KG1 (cell line): ENCODE measurements at places on chromosomes 11 and 22.

DNA sequence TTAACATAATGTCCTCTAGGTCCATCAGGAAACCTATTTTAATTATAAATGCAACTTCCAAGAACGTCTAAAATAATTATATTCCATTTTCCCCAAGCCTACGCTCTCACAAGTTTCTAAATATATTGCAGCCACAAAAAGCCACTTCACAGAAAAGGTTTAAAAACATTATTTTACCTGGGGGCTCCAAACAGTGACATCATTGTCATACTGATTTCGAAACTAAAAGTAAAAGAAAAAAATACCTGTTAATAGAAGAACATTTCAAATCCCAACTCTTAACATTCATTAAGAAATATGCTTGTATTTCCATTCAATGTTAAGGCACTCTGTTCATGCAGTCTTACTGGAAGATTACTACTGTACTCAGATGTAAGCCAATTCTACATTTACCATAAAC lies 1.4 kb downstream of the PSMA1 start:
- no peak for DNase-seq

- peak; percentile 21 for DNase-seq
Observed at GRCh38 chr22:40178417-40179409, 988 bp downstream of the TNRC6B start.

- no peak for DNase-seq
Observed at GRCh38 chr11:114892381-114893197, 214.3 kb downstream of the NXPE2 start.

GRCh38 chr11:22479971-22480720 lies 142.0 kb downstream of the SLC17A6 start:
- no peak for DNase-seq

DNA sequence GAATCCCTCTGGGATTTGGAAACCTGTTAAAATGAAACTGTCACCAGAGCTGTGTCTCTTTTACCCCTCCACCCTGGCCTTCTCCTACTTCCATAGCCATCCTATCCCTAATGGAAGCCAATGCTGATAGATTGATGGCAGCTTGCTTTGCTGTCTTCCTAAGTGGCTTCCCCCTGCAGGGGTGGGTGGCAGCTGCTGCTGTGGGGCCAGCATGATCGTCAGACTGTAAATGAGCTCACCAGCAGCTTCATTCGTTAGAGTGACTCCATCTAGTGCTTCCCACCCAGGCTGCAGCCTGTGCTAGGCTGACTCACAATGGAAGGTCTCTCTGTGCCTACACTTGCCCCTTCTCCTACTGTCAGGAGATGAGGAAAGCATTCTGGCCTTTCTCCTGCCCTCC lies 311.0 kb downstream of the BUD13 start:
- DNase-seq: no peak

DNA sequence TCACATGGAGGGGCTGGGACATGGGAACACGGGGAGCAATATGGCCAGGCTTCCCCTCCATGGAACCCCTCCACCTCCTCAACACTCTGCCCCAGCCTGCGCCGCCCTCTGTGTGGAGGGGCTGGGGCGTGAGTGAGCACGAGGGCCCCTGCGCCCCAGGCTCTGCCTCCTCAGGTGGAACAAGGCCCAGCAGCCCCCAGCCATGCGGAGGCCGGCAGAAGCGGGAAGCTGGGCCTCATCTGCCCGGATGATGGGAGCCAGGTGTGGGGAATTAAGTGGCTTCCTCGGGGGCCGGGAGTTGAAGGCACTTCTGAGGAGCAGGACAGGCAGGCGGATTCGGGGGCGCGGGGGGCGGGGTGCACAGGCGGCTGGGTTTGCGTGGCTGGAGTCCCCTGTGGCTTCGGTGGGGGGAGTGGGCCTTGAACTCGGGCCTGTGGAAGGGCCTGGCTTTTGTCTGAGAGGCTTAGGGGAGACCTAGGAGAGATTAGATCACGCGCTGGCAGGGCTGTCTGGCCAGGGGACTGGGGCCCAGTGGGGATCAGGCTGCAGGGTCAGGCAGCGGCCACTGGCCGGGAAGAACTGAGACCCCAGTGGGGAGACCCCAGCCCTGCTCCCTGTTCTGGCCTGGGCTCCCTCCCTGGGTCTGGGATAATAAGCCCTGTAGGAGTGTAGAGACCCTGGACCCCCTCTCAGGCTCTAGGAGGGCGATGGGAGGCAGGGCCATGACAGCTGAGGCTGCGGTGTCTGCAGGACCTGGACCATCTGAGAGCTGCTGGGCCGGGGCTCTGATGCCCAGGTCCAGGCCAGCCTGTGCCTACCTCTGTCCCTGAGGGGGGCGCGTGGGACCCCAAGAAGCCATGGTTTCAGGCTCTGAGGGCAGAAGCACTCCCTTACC lies 13.3 kb downstream of the PRR33 start:
- DNase-seq: no peak

- DNase-seq: no peak
Observed at GRCh38 chr22:30903876-30904460, 64.6 kb downstream of the MORC2 start.

- DNase-seq: no peak
Observed at GRCh38 chr22:29954203-29954855, 71.4 kb downstream of the MTMR3 start.

GRCh38 chr22:42379966-42380537 lies 52.2 kb downstream of the NFAM1 start:
- no peak for DNase-seq

- no peak for DNase-seq
Observed at GRCh38 chr11:57313788-57314135, 11.0 kb downstream of the TNKS1BP1 start.

DNA sequence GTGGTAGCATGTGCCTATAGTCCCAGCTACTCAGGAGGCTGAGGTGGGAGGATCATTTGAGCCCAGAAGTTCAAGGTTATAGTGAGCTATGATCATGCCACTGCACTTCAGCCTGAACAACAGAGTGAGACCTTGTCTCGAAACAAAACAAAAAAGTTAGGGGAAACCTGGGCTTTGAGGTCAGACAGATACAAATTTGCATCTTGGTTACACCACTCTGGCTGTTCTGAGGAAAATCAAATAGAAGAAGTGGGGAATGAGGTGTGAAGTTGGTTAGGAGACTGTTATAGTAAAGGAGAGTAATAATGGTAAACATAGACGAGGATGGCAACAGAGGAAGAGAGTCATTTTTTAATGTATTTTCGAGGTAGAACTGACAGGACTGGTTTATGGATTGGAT lies 62.6 kb downstream of the PPME1 start:
- DNase-seq: no peak

- no peak for DNase-seq
Observed at GRCh38 chr11:64516226-64516625, 74.8 kb upstream of the SLC22A12 start.

DNA sequence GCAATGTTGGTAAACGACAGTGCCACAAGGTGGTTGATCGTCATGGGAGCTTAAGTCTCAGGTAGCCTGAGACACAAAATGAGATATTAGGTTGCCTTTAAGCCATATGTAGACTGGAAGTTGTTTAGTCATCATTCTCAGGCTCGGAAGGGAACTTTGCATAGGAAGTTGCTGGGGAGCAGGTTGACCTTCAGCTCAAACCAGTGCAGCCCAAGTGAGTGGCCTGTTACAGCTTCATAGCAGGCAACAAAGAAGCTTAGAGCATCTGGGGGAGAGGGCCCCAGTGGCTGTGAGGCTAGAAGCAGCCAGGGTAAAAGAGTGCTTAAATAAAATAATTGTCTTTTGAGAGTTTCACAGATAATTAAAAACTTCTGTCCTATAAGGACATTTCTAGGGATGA lies 404.0 kb downstream of the GUCY1A2 start:
- no peak for DNase-seq

GRCh38 chr11:21640491-21640890 lies 552.4 kb upstream of the ANO5 start:
- no peak for DNase-seq

DNA sequence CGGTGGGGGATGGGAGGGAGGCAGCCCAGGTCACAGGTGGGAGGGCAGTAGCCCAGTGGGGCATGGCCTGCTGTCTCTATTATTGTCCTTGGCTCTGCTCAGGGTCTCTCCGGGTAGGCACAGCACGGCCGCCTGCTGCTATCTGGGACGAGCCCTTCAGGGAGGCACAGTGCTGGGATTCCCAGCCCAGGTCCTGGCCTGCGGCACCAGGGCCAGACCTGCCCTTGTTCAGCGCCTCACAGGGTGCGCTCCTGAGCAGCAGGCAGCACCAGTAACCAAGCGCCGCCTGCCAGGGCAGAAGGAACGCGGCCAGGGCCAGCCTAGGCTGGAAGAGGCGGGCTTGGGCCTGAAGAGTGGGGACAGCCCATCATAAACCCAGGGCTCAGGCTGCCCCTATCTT lies 151.0 kb downstream of the MPPED1 start:
- no peak for DNase-seq

- DNase-seq: no peak
Observed at GRCh38 chr22:30297276-30297990, 8.1 kb upstream of the CASTOR1 start.

GRCh38 chr22:47565607-47566006 lies 803.2 kb downstream of the TBC1D22A start:
- DNase-seq: no peak

GRCh38 chr11:26276798-26277424 lies 55.0 kb upstream of the ANO3 start:
- DNase-seq: peak; percentile 25

- DNase-seq: no peak
Observed at GRCh38 chr11:114277637-114278341, 18.4 kb upstream of the NNMT start.

- no peak for DNase-seq
Observed at GRCh38 chr11:15119826-15120225, 5.1 kb downstream of the INSC start.

DNA sequence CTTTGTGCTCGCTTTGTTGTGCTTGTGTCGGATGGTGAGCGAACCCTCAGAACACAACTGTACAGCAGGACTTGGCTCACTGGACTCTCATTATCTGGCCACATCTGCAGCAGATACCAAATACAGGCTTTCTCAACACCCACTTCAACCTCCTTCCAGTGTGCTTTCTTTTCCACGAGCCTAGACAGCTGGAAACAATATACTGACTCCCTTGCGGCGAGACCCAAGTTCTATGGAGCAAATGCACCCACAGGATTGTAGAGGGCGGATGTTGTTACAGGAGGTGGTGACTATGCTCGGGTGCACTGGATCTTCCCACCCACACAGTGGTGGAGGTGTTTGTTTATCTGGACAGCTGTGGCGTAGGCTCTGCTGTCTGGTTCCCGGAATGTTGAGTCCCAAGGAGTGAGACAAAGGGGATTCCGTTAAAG lies 204.3 kb downstream of the TENM4 start:
- no peak for DNase-seq

DNA sequence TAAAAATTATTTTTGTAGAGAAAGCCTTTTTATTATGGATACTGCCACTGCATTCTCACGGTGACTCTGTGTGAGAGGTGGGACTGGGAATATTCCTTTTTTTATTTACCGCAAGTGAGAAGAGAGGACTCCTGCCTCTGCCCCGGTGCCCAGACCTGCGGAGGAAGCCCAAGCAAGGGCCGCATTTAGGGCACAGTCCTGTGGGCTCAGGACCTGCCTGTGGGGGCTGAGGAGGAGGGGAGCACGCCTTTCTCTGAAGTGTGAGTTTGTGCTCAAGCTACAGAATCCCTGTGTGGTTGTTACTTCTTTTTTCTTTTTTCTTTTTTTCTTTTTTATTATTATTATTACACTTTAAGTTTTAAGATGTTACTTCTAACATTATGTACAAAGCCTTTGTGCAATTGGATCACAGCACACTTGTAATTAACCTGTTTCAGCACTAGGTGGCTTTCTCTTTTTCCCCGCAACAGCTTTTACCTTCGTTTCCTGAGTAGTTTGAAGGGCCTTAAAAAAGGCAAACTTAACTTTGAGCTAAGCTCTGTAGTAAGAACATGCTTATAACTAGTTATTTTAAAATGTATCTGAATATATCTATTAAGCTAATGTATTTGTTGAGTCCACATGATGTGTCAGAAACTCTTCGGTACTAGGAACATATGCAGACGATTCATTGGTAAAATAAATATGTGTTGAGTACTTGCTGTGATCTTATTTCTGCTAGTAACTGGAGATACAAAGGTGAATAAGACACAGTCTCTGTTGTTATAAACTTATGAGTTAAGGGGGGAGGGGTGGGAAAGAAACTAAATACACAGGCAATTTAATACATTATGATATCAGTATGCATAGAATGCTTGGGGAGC lies 18.3 kb downstream of the AMOTL1 start:
- no peak for DNase-seq

DNA sequence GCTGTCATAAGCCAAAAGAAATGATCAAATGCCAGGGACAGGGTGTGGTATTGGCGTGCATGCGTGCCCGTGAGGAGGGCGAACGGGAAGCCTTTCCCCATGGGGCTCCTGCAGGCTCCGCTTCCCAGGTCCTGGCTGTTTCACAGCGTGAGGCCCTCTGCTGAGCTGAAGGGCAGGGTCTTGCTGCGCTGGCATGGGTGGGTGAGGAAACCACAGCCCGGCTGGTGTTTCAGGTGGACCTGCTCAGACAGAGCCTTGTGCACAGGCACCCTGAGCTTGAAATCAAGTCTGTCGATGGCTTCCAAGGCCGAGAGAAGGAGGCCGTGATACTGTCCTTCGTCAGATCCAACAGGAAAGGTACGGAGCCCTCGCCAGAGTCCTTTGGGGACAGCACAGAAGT lies 31.4 kb downstream of the IGHMBP2 start:
- no peak for DNase-seq

DNA sequence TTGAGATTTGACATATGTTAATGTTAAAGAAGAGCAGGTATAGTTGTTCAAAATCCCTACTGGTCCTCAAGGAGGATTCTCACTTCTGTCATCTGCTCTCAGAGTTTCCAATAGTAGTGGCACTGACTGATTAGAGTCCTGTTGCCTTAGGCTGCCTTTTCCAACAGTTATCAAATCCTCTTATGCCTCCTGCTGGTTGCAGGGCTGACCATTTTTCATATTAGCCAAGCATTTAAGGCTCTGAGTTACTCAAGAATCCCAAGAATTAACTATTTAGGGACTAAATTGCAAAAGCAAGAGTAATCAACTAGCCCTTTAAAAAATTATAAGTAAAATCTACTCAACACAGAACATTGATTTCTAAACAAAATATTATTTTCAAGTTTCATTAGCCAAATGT lies 212.0 kb upstream of the CHORDC1 start:
- no peak for DNase-seq

DNA sequence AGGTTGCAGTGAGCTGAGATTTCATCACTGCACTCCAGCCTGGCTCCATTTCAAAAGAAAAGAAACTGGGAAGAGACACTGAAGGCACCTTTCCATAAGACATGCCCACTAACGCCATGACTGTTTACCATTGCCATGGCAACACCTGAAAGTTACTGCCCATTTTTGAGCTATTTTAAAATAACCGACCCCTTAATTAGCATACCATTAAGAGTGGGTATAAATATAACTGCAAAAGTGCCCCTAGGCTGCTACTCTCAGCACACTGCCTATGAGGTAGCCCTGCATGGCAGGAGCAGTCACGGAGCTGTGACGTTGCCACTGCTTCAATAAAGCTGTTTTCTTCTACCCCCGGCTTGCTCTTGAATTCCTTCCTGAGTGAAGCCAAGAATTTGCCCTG lies 9.9 kb upstream of the RNASEH2C start:
- no peak for DNase-seq
